ENCODE measurements at places on chromosomes 1 and 21.

DNA sequence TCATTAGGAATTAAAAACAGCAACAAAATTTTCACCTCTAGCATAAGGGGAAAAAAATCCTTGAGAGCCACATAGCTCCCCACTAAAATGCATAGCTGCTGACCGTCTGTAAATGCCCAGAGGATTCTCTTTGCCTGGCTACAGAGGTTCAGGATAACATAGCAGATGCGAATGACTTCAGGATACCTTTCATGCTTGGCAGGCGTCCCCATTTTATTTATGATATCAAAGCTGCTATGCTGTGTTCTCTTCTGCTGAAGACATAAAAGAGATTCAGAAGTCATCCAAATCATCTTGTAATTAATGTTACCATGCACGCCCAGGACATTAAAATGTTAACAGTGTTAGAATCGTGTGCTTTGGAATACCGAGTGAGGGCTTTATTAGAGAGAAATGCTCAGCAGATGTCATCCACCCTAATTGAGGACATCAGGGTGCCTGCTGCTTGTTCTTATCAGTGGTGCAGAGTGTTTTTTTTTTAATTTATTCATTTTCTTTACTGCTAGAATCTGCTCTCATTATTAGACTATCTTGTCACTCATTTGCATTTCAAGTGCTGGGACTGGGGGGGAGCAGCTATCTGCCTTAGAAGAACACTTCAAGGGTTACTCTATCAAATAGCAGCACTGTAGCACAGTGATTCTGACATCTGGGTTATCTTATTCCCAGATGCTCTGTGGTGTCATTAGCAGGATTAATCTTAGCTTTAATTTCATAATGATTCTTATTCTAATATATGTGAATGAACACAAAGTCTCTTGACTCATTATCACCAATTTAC, 139.5 kb downstream of the ZNF326 start:
- DNase-seq: peak; percentile 39

DNA sequence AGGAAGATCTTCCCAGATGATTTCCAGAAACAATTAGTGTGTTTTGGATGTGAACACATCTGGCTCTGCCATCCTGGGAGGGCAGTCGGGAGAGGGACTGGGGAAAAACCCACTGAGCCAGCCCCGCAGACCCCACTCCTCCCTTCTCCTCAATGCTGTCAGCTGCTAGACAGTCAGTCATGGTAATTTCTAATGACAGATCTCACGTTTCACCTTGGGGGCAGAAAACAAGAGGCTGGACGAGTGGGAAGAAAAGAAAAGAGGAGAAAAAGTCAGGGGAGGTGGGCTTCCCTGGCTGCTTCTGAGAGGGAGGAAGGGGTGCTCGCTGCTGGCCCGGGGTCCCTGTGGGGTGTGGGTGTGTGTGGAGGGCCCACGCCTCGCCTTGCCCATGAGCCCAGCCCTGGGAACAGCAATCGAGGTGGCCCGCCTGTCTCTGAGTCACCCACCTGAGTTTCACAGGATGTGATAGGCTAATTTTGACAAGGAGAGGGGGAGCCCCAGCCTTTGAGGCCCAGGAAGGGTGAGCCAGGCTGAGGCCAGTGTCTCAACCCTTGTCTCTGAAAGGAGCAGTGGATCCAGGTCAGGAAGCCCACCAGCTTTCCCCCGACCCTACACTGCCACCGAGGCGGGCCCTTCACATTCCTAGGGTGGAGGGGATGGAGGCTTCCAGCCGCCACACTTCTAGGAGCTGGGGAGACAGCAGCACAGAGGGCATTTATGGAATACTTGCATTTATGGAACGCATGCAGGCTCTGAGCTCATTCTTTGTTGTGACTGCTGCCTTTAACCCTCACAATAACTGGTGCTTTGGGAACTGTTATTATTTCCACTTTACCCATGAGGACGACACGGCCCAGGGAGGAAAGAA, 49.1 kb upstream of the IFNLR1 start:
- DNase-seq: peak; percentile 55

DNA sequence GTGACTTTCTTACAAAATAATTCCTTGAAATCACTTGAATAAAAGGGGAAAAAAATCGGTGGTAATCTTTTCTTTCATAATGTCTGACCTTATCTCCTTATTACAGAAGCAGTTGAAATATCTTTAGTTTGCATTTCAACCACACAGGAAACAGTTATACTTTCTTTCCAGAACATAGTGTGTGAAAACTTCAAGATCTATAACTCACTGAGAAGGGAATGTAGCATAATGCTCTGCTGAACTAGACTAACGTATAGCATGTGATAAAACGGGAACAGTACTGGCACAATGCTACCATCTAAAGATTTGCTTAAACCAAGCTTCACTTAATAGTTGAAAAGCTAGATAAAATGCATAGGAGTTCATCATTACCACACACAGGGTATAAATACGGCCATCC, 45.0 kb downstream of the VAV3 start:
- DNase-seq: no peak

DNA sequence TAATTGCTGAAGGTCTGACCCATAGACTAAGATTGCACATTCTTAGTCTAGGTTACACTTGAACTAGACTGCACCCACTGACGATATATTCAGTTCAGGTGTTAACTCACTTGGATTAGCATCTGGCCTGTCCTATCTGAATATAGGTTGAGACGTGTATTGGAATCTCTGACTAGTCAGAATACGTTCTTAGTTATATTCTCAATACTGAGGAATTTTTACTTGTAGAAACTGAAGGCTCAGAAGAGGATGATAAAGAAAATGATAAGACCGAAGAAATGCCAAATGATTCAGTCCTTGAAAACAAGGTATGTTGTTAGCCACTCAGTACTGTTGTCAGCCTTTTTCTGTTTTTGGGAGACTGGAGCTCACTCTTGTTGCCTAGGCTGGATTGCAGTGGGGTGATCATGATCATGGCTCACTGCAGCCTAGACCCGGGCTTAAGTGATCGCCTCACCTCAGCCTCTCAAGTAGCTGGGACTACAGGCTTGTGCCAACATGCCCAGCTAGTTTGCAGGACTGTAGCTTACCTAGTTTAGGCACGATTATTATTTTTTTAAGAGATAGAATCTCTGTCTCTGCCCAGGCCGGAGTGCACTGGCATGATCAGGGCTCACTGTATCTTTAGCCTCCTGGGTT, 10.8 kb downstream of the CCDC17 start:
- no peak for DNase-seq

DNA sequence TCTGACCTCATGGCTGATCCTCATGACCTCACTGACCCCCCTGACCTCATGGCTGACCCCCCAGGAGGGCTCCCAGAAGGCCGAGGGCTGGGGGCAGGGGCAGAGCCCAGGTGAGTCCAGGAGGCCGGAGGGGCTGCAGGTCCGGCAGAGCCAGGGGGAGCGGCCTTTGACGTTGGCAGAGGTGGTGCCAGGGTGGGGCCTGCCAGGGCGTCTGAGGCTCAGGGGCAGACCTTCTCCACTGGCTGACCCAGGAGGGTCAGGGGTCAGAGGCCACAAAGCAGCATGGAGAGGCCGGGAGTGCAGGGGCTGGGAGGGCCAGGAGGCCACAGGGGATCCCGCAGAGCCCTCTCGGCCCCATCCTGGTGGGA, 28.1 kb upstream of the TTLL10 start:
- DNase-seq: no peak

- peak; percentile 96 for DNase-seq
Observed at GRCh38 chr1:16055613-16056520, 12.3 kb downstream of the CLCNKB start.

- DNase-seq: peak; percentile 57
Observed at GRCh38 chr1:21149855-21150432, 26.8 kb downstream of the EIF4G3 start.

DNA sequence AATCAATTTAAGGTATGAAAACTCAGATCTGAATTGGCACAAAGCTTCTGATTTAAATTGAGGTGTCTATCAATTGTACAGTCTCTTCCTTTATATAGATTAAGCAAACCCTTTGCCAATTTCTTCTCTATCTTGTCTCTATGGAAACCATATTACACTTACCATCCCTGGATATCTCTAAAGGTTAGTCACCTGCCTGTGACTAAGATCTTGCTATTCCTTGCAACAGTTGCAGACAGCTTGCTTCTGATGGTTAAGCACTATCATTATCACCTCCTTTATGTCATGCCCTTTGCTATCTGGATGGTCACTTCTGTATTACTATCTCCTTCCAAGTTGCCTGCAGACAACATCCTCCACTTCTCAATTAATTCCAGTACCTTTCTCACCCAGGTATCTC, 998.6 kb upstream of the B3GALT2 start:
- DNase-seq: no peak

DNA sequence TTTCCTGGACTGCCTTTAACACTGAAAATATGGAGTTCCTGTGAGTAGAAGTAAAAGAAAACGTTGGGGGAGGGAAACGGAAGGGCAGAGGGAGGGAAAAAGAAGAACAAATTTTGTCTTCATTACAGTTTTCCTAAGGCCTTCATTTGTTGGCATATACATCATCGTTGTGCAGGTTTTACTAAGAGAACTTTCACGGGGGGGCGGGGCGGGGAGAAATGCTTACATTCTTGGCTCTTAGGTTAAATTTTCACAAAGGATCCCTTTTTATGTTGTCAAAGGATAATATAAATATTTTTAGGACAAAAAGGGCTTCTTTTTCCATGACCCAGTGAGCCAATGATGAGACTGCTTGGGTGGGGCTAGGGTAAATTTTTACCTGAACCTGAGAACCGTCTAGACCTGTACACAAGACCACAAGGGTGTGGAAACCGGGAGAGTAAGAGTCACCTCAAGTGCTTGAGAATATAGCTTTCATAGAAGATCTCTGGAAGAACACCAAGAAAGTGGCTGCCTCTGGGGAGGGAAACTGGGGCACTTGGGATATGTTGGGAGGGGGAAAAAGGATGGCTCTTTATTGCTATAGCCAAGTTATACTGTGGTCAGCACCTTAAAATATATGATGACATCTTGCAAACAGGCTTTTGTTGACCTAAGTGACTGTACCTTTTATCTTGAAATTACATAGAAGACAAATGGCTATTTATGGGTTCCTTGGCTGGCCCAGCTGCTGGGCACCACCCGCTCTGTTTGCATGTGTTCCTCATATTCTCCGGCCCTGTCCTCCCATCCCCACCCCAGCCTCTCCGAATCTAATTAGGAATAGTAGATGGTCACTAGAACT, 2.0 kb upstream of the UTP25 start:
- no peak for DNase-seq

GRCh38 chr1:218846181-218846580, 327.5 kb upstream of the LYPLAL1 start:
- no peak for DNase-seq

DNA sequence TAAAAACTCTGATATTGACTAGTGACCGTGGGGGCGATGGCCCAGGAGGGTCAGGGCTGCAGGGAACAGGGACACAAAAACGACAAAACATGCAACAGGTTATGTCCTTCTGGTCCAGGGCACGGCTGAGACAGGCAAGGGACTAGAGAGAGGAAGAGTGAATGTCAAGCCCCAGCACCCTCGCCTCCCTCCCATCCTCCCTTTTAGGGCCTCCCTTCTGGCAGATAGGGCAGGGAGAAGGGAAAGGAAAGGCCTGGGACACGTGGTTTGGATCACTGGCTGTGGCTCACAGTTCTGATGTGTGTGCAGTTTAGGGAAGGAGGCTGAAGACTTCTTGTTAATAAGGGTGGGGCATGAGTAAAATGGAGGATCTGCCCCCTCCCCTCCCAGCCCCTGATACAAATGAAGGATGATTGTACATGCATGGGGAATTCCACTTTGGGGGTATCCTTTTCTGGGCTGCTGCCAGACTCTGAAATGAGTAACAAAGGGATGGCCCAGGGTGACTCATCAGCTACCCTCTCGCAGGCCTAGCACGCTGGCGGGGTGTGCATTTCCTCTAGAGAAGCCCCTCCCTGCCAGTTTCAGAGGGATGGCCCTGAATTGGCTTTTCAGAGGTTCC, 14.2 kb downstream of the CAPN2 start:
- peak; percentile 78 for DNase-seq

DNA sequence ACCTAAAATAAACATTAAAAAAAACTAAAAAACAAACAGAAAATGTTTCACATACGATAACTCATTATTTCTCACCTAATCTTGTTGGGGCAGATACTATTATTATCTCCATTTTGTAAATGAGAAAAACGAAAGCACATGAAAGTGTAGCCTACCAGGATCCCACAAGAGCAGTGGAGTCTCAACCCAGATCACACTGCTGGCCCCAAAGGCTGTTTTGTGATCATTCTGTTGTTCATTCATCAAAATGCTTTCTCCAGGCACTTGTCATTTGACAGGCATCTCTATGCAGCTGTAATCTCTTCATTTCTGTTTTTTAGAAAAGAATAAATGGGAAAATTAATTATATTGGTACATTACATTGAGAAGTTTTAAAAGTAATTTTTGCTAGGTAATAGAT, 67.5 kb downstream of the AK5 start:
- DNase-seq: no peak

- peak; percentile 48 for DNase-seq
Observed at GRCh38 chr1:46183079-46183847, 7.0 kb upstream of the P3R3URF start.

DNA sequence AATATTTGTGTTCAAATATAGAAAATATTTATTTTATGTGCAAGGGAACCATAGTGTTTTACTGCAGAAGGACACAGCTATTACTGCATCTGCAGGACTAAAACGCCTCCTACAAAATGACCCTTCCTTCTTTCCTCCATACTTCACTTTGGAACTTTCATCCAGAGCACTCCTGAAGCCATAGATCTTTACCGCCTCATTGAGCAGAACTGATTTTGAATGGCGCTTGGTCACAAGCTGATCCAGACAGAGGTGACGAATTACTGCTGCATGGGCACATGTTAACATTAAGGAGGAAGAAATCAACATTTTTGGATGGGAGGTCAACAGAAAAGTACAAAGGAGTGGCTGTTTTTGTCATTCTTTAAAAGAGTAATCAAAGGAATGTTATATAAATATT, 931.6 kb downstream of the NCAM2 start:
- peak; percentile 54 for DNase-seq

DNA sequence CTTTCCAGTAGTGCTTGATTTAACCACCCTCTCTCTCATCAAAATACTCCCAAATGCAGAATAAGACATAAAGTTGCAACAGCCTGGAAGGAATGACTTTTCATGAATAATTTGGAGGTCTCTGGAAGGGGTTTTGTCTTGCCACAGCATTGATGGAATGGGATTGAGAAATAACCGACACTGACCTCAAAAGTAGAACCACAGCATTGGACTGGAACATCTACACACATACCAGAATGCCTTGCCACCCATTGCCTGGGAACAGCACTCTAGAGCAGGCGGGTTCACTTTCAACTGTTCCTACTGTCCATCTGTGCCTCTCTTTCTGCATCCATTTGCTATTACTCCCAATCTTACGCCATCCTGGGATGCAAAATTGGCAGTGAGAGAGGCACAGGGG, 149.1 kb upstream of the USP24 start:
- DNase-seq: no peak

- DNase-seq: no peak
Observed at GRCh38 chr1:219847215-219847855, 81.0 kb downstream of the SLC30A10 start.

DNA sequence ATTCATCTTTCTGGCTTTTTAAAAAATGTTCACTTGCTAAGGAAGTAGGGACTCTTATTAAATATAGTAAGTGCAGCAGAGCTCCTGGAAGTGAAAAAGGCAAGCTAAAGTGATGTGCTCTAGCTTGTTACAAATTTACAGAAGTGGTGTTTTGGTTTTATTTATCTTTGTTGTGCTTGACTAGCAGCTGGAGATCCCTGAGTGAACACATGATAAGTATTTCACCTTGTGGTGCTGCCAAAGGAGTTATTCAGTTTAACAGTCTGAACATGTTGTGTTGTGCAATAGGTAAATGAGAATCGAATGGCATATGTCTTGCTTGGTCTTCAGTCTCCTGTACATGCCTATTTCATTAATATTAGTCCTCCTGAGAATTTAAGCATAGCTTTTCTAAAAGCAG, 315.7 kb downstream of the TPR start:
- DNase-seq: no peak

GRCh38 chr1:227808566-227808965, 6.9 kb upstream of the PRSS38 start:
- no peak for DNase-seq
